ENCODE measurements at places on chromosomes 16 and 17. TPM values are rescaled to one million over a fixed set of nuclear protein-coding genes. Genes with fewer than 3 reads are reported as not detected.

Gene ZNF624
- total RNA-seq: 3.8 TPM

Gene RNF222
- not detected for total RNA-seq

Gene OTOP2
- not detected for total RNA-seq

Gene LRRC37A3
- 12.7 TPM for total RNA-seq

Gene CDH3
- 0.71 TPM for total RNA-seq

Gene GCGR
- not detected for total RNA-seq

Gene ACD
- 39.9 TPM for total RNA-seq

Gene NOD2
- 9.4 TPM for total RNA-seq

Gene SETD6
- total RNA-seq: 20.9 TPM

Gene GP1BA
- not detected for total RNA-seq

Gene HSD11B2
- total RNA-seq: 0.29 TPM

Gene ZNF785
- total RNA-seq: 22.4 TPM
